ENCODE measurements at places on chromosomes 1 and 21.
A peak's percentile ranks its signal among the peaks of the same experiment; 100 is the strongest.

DNA sequence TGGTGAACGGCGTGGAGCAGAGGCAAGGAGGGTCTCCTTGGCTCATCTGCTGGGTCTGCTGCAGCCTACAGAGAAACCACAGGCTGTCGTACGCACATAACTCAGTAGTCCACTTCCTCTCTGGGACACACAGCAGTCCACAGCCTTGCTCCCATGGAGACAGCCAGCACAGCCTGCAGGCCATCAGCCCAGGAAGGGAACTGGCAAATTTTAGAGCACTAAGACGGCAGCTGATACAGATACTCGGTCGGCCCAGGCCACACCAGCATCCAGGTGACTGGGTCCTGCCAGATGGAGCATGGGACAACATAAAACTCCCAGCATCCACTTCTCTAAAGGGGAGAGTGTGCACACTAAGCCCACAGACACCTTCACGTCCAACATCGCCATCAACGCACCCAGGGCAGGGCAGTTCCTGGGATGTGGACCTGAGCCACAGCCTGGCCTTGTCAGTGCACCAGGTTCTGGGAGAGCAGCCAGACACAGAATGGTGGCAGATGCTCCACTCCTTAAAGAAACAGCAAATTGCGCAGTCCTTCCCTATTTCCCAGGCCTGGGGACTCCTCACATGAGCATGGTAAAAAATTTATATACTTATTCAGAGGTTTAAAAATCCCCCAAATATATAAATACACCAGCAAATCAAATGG lies 247.1 kb upstream of the RAB4A start:
- H3K4me1 ChIP-seq: no peaks in the 10 kb centered on the region
- no peak for DNase-seq
- no peaks in the 10 kb centered on the region for H3K27me3 ChIP-seq
- no peak overlapping the region for H3K27ac ChIP-seq
- no peak overlapping the region for H3K4me3 ChIP-seq

- H3K4me1 ChIP-seq: no peaks in the 10 kb centered on the region
- no peak for DNase-seq
- H3K27ac ChIP-seq: no peak overlapping the region
- no peaks in the 10 kb centered on the region for H3K27me3 ChIP-seq
- no peaks in the 10 kb centered on the region for H3K36me3 ChIP-seq
Measured at GRCh38 chr1:17831597-17831996, 76.5 kb downstream of the ACTL8 start.

DNA sequence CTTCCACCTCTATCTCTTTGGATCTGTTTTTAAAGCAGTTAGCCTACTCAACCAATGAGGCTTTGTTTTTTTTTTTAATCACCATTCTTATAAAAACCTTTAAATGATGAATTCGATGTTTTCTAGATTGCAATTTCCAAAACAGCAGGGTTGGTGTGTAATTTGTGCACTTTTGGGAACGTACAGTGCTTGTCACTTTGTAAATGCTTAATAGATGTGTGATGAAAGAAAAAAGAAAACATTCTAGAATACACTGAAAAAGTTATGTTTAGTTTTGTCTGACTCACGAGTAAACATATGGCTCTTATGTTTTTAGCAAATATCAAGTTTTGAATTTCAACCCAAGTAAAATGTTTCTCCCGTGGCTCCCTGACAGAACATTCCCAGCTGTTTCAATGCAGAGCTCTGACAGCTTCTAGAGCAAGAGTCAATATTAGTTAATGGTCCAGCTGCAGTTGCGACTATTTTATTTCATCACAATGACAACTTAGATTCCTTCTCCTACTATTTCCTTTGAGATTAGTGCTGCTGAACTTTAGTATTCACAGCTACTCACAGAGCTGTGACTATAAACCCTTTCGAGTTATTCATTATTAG lies 362.5 kb upstream of the ADAMTS5 start:
- H3K4me1 ChIP-seq: no peaks in the 10 kb centered on the region
- no peak overlapping the region for H3K27ac ChIP-seq
- H3K36me3 ChIP-seq: no peaks in the 10 kb centered on the region
- H3K27me3 ChIP-seq: no peaks in the 10 kb centered on the region
- peak; percentile 28 for DNase-seq

GRCh38 chr1:192654591-192655251 lies 18.8 kb downstream of the RGS13 start:
- H3K36me3 ChIP-seq: no peaks in the 10 kb centered on the region
- DNase-seq: no peak
- H3K27ac ChIP-seq: no peak overlapping the region

GRCh38 chr1:229862017-229862774 lies 204.8 kb upstream of the GALNT2 start:
- H3K27ac ChIP-seq: peak overlapping the region; percentile 70
- no peaks in the 10 kb centered on the region for H3K27me3 ChIP-seq
- peak; percentile 48 for DNase-seq
- H3K4me1 ChIP-seq: no peaks in the 10 kb centered on the region
- no peak overlapping the region for H3K4me3 ChIP-seq
